ENCODE measurements at places on chromosomes 16 and 17.

DNA sequence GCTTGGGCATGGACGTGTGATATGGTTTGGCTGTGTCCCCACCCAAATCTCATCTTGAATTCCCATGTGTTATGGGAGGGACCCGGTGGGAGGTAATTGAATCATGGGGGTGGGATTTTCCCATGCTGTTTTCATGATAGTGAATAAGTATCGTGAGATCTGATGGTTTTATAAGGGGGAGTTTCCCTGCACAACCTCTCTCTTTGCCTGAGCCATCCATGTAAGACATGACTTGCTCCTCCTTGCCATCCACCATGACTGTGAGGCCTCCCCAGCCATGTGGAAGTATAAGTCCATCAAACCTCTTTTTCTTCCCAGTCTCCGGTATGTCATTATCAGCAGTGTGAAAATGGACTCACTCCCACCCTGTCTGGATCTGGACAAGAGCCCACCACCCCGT, 393.4 kb downstream of the SEC14L1 start:
- DNase-seq = no peak

GRCh38 chr17:32916134-32916533, 11.8 kb upstream of the TMEM98 start:
- no peak for DNase-seq

DNA sequence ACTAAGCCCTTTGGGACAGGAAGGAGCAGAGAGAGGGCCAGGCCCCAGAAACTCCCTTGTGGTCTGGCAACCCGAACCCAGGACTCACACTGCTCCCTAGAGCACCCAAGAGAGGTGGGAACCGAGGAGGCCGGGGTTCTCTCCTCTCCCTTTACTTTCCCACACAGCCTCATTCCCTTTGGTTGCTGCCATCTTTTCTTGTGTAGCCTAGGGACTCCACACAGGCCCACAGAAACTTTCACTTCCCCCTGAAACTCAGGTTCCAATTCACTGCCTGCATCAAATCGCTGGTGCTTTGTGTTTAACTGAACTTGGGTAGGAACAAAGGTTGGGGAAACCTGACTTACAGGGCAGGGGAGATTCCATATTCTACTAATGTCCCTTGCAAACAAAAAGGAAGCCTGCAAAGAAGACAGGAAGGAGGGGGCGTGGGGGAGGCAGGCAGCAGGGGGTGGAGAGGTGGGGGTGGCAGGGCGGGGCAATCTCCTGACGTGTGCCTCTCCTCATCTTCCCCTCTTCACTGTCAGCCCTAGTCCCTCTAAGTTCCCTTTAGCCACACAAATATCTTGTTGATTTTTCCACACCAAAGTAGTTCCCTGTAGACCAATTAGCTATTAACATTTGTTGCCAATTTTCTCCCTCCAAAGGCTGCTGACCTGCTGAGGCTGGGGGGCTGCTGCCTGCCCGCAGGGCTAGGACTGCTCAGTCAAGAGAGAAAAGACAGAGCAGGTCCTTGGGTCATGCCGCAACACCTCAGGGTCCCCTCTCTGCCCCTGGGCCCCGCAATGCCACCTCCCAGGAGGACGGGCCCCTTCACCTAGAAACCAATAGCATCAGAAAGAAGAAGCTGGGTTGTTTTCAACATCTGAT, 8.0 kb downstream of the ST3GAL2 start:
- no peak for DNase-seq

DNA sequence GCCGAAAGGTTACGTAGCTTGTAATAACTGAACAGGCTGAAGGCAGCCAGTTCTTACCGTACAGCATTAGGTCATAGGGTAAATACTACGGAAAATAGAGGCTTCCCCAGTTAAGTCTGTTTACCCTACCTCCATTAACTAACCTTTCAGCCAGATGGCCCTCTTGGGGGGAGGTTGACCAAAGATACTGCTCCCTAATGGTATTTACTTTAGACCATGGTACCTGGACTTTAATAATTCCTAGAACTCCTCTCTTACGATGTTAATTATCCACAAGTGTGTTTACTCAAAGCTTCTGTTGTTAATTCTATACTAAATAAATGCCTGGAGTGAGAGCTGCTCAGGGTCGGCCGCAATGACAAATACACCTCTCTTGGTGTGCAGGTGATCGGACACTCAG, 9.8 kb upstream of the ADAT1 start:
- DNase-seq = no peak

DNA sequence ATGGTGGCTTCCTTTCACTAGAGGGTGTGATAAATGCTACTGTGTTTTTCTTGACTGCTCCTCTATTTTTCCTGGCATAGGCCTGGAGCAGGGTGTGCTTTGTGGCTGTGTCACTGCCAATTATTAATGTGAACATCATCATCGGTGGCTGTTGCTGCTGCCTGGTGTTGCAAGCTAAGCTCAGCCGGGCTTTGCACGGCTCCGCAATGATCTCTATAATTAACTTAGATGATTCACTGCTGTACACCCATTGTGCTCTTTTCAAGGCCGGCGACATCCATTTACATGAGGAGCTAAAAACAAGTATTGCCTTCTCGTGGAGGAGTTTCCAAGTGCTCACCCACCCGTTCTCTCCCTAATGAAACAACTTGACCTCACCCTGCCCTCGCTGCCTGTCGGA, 160.1 kb upstream of the IRX3 start:
- no peak for DNase-seq

DNA sequence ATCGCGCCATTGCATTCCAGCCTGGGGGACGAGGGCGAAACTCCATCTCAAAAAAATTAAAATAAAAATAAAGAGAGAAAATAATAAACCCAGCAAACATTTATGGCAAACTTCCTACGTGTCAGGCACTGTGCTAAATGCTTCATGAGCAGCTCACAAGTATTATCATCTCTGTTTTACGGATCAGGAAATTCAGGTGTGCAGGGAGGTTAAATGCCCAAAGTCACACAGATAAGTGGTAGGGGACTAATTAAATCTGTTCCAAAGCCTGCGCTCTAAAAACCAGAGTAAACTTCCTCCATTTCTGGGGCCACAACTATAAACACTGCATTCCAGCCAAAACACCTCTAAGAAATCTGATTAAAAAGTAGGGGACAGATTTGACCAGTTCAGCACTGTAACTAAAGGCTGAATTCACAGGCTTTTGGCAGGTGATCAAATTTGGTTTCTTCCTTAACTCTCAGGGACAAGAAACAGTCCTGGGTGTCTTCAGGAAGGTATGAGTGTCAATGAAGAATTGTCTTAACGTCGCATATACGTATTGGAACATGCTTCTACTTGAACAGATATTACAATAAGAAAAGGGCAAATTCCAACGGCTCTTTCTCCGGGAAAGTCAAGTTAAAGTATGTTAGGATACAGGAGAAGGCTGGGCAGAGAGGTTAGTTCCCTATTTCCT, 996 bp downstream of the STRADA start:
- DNase-seq = no peak

- no peak for DNase-seq
Observed at GRCh38 chr17:38540514-38541045, 65.2 kb downstream of the SRCIN1 start.

DNA sequence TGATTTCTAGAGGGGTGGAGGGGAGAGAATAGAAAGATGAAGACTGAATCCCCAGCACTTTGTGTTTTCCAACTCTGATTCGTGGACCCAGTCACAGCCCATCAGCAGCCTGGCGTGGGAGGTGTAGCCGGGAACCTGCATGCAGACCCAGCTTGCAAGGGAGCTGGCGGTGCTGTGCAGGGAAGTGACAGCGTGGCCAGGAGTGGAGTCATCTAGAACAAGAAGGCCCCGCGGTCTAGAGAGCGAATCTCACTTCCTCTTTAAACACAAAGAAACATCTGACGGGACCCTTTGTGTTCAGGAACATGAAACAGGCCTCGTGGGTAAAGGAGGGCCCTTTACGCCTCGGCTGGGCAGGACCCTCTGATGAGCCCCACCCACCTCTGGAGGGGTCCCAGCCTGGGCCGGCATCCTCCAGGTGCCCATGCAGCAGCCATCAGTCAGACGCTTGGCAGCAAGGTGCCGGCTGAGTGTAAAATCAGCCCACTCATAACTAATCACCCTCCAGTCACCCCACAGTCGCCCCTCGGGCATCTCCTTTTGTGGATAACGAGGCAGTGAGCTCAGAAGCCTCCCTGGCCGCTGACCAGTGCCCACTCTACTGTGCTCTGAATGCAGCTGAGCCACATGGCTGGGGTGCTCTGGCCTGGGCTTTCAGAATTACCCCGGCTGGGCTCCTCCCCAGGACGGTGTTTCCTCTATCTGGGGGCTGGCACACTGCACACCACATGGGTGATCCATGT, 4.4 kb downstream of the SNAI3 start:
- DNase-seq = no peak

DNA sequence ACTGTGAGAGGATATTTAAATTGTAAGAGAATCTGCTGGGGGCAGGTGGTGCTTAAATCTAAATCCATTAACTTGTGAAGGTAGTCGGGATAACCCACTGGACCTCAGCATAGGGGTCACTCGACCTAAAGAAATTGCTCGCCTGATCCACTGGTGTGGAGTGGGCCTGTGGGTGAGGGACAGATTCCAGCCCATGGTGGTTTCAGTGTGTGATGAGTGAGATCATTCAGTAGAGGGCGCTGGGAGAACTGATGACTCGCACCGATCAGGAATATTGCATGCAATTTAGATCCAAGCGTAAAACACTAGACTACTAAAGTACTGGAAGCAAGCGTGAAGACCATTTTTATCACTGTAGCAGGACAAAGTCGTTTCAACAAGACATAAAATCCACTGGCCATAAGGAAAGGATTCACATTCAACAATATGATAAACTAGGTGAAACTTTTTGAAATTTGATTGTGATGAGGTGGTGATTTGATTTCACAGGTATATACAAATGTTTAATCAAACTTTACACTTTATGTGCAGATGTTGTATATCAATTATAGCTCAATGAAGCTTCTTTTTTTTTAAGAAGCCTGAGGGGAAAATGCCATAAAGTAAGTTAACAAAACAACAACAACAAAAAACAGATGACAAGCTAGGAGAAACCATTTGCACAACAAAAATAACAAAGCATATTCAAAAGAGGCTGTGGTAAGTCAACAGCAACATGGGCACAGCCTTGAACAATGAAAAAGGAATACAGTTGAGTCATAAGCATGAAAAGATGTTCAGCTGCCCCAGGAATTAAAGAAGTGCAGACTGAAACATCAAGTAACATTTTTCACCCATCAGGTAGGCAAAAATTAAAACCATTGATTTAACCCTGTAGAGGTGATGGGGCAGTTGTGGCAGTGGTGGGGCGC, 7.5 kb upstream of the TMEM170A start:
- DNase-seq = peak; percentile 15

DNA sequence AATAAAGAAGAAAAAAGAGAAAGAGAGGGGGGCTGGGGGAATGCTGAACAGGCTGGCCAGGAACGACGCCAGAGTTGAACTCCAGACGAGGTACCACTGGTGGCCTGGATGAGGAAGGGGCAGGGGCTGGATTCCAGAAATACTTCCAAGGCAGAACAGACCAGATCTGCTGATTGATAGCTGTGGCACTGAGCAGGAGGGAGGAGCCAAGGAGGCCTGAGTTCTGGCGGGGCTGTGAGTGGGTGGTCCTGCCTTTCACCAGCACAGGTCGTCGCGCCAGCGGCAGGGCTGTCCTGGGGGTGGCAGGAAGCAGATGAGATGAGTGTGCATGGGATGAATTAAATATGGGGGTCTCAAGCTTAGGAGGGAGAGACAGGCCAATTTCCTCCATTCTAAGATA, 5.5 kb downstream of the CCDC42 start:
- no peak for DNase-seq

- DNase-seq = no peak
Observed at GRCh38 chr16:1428511-1428910, 2.4 kb upstream of the PERCC1 start.

DNA sequence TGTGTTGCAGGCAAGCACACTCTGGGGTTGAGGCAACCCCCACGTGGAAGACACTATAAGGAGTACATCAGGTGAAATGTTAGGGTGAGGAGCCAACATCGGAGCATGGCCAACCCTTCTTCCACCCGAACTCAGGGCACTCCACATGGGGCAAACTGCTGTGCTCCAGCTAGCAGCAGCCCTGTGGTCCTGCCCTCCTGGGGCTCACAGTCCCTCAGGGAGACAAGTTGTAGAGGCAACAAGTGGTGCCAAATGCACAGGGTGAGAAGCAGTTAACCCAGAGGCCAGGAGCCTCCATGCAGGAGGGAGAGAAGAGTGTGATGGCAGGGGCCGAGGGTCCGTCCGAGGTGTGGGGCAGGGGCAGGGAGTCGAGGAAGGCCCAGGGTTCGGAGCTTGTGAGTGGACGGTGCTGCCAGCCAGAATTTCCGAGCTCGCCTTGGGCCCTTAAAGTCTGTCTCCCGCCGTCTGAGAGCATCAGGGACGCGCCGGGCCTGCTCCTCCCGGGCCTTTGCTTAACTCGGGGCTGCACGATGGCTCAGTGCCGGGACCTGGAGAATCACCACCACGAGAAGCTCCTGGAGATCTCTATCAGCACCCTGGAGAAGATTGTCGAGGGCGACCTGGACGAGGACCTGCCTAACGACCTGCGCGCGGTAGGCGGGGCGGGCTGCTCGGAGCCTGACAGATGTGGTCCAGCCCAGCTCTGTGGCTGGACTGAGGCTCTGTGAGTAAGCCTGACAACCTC, 32.3 kb downstream of the ATPAF2 start:
- DNase-seq = no peak

DNA sequence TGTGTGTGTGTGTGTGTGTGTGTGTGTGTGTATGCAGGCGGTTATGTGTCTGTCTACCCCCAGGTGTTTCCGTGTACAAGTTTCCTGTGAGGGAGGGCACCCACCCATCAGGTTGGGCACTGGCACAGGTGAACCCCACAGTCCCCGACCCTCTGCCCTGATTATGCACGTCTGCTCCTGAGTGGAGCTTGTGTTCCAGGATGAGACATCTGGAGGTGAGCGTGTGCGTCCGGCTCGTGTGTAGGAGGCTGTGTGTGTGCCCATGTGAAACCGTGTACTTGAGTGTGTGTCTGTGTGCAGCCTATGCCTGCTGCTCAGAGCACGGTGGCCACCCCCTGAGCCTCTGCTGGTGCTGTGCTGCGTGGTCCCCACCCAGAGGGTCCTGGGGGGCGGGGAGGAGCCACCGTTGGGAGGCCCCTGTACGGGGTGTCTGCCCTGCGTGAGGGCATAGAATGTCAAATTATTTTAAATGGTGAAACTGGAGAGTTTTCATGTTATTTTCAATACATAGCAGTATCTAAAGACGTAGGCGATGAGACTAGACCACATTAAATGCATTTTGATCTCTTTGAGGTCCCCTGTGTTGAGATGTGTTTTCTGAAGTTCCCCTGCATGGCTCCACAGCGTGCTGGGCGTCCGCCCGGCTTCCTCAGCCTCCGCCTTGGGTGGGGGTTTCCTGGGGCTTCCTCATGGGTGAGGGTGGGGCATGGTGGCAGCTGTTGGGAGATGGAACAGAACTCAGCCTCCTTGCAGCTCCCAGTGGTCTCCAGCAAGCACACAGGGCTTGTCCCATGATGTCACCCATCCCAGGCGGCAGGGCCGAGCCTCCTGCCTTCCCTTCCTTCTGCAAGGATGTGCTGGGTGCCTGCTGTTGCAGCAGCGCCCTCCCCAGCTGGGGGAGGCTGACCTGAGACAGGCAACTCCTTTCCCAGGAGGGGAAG, 43.4 kb downstream of the KCNJ12 start:
- DNase-seq = no peak

GRCh38 chr16:1979271-1980029, 1.8 kb downstream of the NOXO1 start:
- DNase-seq = no peak

GRCh38 chr17:12656354-12656753, 9.3 kb upstream of the MYOCD start:
- no peak for DNase-seq

- DNase-seq = no peak
Observed at GRCh38 chr16:85286066-85286831, 174.0 kb upstream of the CIBAR2 start.

Measured in NCI-H1105 (cell line).